Effector CD4-positive, alpha-beta T cell (primary cell): ENCODE measurements at places on chromosomes 6 and 20.

DNA sequence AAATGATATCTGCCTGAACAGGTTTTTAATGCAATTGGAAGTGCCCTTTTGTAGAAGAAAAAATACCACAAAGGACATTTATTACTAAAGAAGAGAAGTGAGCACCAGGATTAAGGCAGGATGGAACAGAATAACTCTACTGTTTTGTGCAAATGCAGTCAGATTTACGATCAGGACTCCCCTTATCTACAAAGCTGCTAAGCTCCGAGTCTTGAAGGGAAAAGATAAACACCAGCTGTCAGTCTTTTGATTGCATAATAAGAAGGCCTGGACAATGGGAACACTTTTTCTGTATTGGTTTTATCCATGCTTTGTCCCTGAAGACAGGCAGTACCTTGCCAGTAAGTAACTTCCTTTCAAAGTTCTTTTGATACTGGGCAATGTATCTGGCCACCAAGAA lies 797.9 kb upstream of the SLC35B3 start:
- no peak for DNase-seq

- DNase-seq, result no peak
Measured at GRCh38 chr6:165098165-165098564, 211.2 kb downstream of the C6orf118 start.

GRCh38 chr6:107612762-107613415 lies 123.0 kb downstream of the SOBP start:
- DNase-seq, result no peak

- DNase-seq, result peak; percentile 61
Measured at GRCh38 chr20:32674362-32674789, 635 bp upstream of the C20orf203 start.

- DNase-seq, result no peak
Measured at GRCh38 chr6:142443532-142443931, 141.7 kb downstream of the ADGRG6 start.

- DNase-seq, result no peak
Measured at GRCh38 chr20:58011106-58011946, 217.1 kb downstream of the ANKRD60 start.

DNA sequence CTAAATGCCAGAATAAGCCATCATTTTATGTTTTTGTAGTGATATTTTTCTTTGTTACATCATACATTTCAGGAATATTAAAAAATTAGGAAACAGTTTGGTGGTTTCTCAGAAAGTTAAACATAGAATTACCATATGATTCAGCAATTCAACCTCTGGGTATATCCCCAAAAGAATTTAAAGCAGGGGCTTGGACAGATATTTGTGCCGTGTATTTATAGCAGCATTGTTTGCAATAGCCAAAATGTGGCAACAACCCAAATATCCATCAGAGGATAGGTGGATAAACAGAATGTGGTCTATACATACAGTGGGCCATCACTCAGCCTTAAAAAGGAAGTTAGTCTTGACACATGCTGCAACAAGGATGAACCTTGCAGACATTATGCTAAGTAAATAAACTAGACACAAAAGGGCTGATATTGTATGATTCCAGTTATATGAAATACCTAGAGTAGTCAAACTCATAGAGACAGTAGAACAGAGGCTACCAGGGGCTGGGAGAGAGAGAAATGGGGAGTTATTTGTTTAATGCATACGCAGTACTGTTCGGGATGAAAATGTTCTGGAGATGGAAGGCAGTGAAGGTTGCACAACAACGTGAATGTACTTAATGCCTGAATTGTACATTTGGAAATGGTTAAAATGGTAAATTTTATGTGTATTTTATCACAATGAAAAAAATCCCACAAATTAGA lies 18.9 kb upstream of the TRAF3IP2 start:
- DNase-seq, result no peak

DNA sequence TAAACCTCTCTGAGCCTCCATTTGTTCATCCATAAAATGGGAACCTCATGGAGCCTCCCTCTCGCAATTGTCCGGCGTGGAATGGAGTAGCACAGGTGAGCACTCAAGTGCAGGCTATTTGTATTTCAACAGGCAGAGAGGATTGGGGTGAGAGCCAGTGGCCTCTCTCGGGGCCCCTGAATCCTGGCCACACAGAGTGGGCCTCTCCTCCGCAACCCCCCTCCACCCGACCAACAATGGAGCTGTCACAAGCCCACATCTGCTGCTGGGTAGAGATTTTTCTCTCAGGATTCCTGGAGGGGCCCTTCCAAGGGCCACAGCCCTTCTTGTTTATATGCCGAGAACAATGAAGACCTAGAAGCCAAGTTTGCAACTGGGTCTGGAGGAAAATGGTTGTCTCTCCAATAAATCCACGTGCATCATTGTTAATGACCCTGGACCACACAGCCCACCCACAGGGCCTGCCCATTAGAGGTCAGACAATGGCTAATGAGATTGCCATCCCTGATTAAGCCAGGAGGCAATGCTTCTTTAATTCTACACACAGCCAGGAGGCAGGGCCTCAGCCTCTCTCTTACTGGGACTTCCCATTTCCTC lies 233.0 kb downstream of the ANKRD60 start:
- DNase-seq, result no peak

- DNase-seq, result no peak
Measured at GRCh38 chr20:63895202-63895951, 451 bp downstream of the DNAJC5 start.

DNA sequence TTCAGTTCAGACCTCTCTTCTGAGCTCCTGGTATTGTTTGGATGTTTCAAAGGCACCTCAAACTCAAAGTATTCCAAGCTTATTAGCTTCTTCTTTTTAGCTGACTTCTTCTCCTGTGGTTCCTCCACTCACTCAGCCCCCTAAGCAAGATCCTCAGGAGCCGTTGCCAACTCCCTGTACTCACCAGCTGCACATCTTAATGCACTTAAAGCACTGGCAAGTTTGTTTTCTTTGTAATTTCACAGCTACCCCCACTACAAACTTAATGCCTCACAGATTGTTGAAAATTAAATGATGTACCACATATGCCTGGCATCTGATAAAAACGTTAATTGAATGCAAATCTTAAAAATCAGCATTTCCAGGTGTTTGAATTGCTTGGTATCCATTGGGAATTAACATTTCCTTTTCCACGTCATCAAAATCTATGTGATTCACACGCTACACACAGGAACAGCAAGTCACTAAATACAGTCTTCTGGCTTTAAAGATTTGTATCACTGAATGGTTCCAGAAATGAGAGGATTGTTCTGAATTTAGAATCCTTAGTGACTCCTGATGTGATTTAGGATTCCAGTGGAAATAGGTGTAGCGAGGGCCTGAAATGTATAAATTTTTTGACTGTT lies 24.5 kb downstream of the CALHM6 start:
- no peak for DNase-seq

DNA sequence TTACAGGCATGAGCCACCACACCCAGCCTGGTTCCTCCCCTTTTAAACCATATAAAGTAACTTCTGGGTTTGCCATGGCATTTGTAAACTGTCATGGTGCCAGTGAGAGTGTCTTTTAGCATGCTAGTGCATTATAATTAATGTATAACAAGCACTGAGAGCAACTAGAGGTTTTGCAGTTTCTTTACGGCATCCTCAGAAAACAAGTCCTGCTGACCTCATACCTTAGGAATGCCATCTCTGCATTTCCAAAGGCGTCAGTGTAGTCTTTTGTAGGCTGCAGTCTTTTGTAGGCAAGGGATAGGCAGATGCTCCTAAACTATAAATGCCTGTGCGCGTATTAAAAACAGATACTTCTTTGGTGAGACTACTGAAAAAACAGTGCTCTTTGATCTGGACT lies 75.0 kb upstream of the EZR start:
- no peak for DNase-seq

DNA sequence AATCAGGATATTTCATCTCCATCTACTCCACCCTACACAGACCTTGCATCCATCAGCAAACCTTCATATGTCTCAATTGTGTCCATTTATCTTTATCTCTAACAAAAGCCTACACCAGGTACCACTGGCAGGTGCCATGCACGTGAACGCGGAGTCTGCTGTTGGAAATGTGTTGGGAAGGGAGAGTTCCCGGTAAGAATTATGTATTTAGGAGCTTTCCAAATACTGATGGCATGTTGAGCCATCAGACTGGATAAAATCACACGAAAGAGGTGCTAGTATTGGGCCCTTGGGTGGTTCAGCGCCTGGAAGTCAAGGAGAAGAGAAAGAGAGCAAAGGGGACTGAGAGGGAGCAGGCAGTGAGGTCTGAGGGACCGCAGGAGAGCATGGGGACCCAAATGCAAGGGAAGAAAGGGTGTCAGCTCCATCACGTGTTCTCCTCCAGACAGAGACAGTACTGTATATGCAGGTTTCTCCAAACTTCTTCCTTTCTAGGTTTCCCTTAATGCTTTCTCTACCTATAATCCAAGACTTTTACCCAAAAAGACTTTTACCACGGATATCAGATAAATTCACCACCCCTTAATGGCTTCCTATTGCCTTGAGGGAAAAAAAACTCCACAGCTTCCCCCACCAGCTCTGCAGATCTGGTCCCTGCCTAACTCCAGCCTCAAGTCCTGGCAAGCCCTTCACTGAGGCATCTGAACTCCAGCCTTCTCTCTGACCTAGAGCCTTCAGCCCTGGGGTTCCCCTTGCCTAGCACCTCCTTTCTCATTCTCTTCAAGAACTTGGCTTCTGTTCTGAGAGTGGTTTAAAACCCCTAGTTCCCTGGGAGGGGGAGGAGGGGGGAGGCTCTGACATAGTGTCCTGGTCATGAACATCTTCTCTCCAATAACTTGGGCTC lies 4.8 kb upstream of the ZNF217 start:
- no peak for DNase-seq

DNA sequence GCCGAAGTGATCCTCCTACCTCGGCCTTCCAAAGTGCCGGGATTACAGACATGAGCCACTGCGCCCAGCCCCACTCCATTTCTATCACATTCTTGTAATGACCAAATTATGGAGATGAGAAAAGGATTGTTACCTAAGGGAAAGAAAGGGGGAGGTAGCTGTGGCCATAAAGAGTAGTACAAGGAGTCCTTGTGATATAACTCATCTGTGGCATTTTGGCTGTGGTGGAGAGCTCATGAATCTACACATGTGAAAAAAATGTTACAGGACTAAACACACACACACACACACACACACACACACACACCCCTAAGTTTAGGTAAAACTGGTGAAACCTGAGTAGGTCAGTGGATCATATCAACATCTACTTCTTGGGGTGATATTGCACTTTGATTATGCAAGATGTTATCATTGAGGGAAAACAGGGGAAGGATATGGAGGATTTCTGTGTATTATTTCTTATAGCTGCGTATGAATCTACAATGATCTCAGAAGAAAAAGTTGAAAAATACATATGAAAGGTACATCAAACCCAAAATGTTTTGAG lies 251.5 kb downstream of the TSHZ2 start:
- no peak for DNase-seq

DNA sequence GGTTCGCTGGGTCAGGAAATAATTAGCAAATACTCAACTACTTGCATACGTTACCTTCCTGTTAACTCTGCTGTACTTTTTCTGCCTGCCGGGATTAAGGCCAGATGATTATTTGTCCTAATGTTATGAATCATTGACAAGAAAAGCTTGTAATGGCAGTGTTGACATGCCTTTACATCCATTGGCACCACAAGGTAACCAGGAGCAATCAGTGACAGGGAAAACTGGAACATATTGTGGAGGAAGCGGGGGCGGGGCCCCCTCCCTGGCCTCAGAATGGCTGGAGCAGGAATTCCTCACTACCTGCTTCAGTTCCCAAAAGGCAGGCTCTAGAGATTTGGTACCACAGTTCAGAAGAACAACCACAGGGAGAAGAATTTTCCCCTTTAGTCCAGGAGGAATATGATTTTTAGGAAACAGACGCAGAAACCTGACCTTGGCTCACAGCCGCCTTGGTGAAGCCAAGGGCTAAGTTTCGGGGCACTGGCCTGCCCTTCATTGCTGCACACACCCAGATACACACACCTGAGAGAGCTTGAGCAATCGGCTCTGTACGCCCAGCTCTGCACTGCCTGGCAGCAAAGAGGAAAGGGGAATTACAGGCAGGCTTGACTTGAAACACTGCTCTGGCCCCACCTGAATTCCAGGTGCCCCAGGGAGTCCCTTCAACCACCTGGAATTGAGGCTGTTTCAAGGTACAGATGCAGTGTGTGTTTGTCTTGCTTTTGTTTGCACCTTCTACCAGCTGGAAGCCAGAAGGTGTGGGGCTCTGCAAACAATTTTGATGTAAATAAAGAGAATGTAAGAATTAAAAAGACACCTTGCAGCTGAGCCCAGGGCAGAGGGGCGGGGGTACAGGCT lies 89.8 kb downstream of the MYB start:
- DNase-seq, result no peak

DNA sequence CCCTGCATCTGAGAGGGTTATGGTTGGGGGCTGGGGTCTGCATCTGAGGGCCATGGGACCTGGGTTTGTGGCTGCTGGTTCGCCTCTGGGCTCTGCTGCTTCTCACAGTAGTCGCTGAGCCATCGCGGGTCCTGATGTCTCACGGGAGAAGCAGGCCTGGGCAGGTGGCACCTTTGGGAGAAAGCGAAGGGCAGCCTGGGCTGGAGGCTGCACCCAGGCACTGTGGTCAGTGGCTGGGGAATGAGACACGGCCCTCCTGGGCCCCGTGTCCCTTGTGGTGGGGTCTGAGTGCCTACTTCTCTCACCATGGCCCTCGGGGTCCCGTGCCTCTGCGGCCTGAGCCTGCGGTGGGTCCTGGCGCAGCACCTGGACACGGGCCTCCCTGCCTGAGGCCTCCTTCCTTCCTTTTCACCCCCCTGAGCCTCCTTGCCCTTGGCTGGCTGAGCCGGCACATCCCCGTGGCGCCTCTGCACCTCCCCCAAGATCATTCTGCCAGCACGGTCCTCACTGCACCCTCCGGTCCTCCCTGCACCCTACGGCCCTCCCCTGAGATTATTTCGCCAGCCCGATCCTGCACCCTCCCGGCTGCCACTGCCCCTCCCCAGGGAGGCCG lies 206.0 kb downstream of the ERMARD start:
- DNase-seq, result no peak

DNA sequence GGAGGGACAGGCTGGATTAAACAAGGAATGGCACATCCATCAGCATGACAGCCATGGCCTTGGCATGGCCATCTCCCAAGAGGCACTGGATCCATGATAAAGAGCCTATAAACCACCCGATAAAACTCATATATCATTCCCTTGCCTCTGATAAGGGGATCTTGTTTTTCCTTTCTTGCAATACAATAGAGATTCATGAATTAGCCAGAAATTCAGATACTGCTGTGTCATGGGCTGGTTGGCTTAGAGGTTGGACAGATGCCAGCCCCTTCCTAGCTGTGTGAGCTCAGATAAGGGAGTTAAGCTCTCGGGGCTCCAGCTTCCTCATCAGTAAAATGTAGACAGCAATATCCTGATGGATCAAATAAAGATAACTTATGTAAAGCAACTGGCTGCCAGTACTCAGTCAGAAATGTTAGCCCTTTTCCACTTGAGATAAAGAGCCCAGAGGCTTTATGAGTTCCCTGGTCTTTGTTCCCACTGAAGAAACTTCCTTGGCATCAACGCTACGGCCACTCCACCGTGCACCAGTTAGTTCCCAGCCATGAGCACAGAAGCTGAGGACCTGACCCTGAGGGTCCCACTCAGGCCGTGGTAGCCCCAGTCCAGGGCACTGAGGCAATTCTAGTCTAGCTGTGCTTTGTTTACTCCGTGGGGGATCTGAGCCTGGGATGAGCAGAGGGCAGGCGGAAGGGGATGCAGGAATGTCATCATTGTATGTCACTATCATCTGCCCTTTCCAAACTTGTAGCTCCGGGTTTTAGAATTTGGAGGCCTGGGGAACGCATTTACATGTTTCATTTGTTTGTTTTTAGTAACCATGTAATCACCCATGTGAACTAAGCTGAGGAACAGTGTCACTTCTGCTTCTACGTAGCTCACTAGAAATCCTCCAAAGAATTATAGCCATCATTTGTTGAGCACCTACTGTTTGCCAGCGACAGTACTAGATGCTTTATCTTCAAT lies 67.2 kb upstream of the TBC1D7 start:
- no peak for DNase-seq
